Vagina (tissue), 2 donors: ENCODE measurements at places on chromosomes 4 and X. TPM values are rescaled to one million over a fixed set of nuclear protein-coding genes. Genes with fewer than 3 reads are reported as not detected.

DNA sequence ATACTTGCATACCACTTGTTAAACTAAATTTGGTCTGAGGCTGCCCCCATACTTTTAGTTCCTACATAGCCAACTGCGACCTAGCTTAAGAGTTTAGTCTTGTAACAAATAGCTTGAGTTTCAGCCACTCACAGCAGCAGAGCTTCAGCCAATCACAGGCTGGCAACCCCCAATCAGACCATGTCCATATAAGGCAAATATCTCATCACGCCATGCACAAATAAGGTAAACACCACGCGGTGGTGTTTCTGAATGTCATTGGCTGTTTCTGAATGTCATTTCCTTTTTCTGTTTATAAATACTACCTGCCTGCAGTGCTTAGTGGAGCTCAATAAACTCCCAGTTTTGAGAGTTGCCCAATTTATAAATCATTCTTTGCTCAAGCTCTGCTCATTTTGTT is 143.1 kb upstream of the MAD2L1 start:
- H3K4me1 ChIP-seq = no peaks in the 10 kb centered on the region
- DNase-seq = no peak
- no peaks in the 10 kb centered on the region for H3K27me3 ChIP-seq
- no peak overlapping the region for H3K4me3 ChIP-seq
- H3K36me3 ChIP-seq = no peaks in the 10 kb centered on the region

GRCh38 chrX:130637591-130637990 is 235.8 kb downstream of the RBMX2 start:
- H3K27me3 ChIP-seq = no peaks in the 10 kb centered on the region
- no peak overlapping the region for H3K4me3 ChIP-seq
- H3K27ac ChIP-seq = no peak overlapping the region
- no peaks in the 10 kb centered on the region for H3K36me3 ChIP-seq
- no peaks in the 10 kb centered on the region for H3K4me1 ChIP-seq
- DNase-seq = no peak

GRCh38 chrX:103607364-103608305 is at the start of gene TCEAL3:
TSS of gene TCEAL3 (plus strand) at chrX:103607963. CDS start at chrX:103609065, 1,102 bp downstream.
- H3K4me3 ChIP-seq = peak within 1 kb of the TSS; percentile 59
- no peak for DNase-seq
- peaks cover 5% of the 10 kb centered on the region for H3K4me1 ChIP-seq
- no peaks in the 10 kb centered on the region for H3K36me3 ChIP-seq
- H3K27ac ChIP-seq = peak within 1 kb of the TSS; percentile 89
- no peaks in the 10 kb centered on the region for H3K27me3 ChIP-seq

Gene SLC6A8
- total RNA-seq = 29.2 TPM

Gene AREG
- total RNA-seq = 16.9 TPM

Gene ASB11
- not detected for total RNA-seq

Gene ENPEP
- total RNA-seq = 5.2 TPM

Gene DRP2
- total RNA-seq = 1.5 TPM

Gene BTK
- 4.4 TPM for total RNA-seq
